ENCODE measurements at places on chromosomes 7 and 10. TPM values are rescaled to one million over a fixed set of nuclear protein-coding genes. Genes with fewer than 3 reads are reported as not detected.

DNA sequence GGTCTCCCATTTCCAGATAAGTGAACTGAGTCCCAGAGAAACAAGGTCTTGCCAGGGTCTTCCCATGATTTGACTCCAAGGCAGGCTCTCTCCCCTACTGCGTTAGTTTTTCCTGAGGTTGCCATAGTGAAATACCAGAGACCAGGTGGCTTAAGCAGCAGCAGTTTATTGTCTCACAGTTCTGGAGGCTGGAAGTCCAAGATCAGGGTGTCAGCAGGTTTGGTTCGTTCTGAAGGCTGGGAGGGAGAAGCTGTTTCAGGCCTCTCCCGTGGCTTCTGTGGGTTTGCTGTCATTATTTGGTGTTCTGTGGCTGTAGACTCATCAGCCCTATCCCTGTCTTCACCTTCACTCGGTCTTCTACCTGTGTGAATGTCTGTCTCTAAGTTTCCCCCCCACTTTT is 129.9 kb downstream of the GRK5 start:
- H3K27me3 ChIP-seq, result no peaks in the 10 kb centered on the region
- H3K27ac ChIP-seq, result peak overlapping the region; percentile 73
- no peak overlapping the region for H3K4me3 ChIP-seq
- DNase-seq, result no peak
- H3K4me1 ChIP-seq, result peaks cover 41% of the 10 kb centered on the region

- no peaks in the 10 kb centered on the region for H3K36me3 ChIP-seq
- no peak for DNase-seq
- H3K4me3 ChIP-seq, result no peak overlapping the region
- H3K27me3 ChIP-seq, result no peaks in the 10 kb centered on the region
- H3K4me1 ChIP-seq, result peaks cover 3% of the 10 kb centered on the region
- H3K27ac ChIP-seq, result no peak overlapping the region
Measured at GRCh38 chr7:43302773-43303460, 190.5 kb downstream of the HECW1 start.

GRCh38 chr7:36390199-36391090 is 783 bp downstream of the ANLN start:
- peak; percentile 86 for DNase-seq
- no peaks in the 10 kb centered on the region for H3K27me3 ChIP-seq
- peaks cover 13% of the 10 kb centered on the region for H3K4me1 ChIP-seq
- H3K4me3 ChIP-seq, result peak overlapping the region; percentile 96

DNA sequence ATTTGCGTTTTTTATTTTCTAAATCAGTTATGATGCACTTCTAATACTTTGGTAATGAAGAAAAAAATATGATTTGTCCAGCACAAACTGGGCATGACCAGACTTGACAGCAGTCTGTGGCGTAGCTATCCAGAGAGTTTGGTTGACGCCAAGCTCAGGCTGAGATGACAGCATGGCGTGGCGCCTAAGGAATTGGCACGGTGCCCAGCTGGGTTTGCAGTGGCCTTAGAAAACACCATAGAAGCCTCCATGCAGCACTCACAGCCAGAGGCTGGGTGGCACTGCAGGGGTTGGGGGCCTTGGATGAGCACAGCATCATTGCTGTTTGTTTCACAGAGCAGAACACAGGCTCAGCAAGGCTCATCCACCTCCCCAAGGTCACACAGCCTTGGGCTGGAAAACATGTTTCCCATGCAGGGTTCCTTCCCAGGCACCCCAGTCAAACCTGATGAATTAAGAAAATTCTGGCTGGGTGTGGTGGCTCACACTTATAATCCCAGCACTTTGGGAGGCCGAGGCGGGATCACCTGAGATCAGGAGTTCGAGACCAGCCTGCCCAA is 88.9 kb downstream of the GTF2IRD1 start:
- no peaks in the 10 kb centered on the region for H3K27me3 ChIP-seq
- H3K36me3 ChIP-seq, result peaks cover 3% of the 10 kb centered on the region

- no peak for DNase-seq
- H3K27me3 ChIP-seq, result no peaks in the 10 kb centered on the region
Measured at GRCh38 chr7:96055717-96056116, 266.2 kb downstream of the SLC25A13 start.

DNA sequence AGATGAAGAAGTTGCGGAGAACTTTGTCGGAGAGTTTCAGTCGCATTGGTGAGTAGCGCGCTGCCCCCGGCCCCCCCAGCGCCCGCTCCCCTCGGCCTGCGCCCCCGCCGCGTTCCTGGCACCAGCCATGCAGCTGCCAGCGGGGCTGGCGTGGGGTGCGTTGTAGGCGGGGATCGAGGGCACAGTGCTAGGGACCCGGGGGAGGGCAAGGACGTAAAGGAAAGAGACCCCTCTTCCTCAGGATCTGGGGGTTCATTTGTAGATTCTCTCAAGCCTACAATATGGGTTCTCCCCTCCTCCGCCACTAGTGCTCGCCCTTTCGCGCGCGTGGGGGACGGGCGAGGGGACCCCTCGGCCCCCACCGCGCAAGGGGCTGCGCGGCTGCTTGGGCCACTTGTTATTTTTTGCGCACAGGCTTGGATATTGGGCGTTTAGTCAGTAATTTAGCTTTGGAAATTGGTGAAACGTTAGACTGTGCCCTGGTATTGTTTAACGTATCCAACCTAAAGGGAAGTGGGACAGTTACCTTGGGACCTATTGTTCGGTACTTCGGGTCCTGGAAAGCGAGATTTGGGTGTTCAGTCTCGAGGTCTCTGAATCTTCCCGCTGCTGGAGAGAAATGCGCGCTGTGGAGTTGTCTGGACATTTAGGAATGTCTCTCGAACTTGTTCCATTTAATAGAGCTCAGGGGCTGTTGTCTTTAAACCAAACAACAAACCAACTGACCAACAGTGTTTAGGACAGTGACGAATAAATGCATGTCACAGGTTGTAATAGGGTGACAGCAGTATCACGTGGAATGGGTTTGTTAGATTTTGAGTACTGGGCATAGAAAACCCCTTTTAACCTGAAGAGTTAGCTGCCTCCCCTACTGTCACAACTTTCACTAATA is 796 bp downstream of the CDK14 start:
- DNase-seq, result peak; percentile 66
- no peaks in the 10 kb centered on the region for H3K27me3 ChIP-seq
- peaks cover 10% of the 10 kb centered on the region for H3K4me1 ChIP-seq
- H3K4me3 ChIP-seq, result peak overlapping the region; percentile 91
- H3K27ac ChIP-seq, result peak overlapping the region; percentile 88

- H3K4me3 ChIP-seq, result peak overlapping the region; percentile 68
- DNase-seq, result peak; percentile 44
- H3K36me3 ChIP-seq, result no peaks in the 10 kb centered on the region
- H3K4me1 ChIP-seq, result no peaks in the 10 kb centered on the region
- H3K27ac ChIP-seq, result no peak overlapping the region
Measured at GRCh38 chr7:108454674-108455550, 1.3 kb downstream of the NRCAM start.

DNA sequence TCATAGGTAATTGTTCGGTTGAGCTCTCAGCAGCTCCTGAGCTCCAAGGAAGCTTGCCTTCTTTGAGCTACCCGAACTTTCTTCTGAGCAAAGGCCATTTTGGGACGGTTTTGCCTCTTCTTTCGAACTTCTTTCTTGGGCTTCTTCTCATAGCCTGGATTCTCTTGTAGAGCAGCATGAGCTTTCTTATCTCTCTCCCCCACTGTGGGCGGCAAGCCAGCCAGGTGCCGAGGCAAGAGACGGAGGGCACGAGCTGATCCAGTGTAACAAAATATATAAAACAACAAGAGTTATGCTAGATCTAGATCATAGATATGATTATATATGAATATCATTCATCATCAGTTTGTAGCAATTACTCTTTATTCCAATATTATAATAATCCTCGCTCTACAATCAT is 16.5 kb upstream of the KNDC1 start:
- H3K27me3 ChIP-seq, result no peaks in the 10 kb centered on the region
- H3K27ac ChIP-seq, result no peak overlapping the region
- H3K4me1 ChIP-seq, result no peaks in the 10 kb centered on the region
- H3K4me3 ChIP-seq, result no peak overlapping the region
- no peaks in the 10 kb centered on the region for H3K36me3 ChIP-seq

DNA sequence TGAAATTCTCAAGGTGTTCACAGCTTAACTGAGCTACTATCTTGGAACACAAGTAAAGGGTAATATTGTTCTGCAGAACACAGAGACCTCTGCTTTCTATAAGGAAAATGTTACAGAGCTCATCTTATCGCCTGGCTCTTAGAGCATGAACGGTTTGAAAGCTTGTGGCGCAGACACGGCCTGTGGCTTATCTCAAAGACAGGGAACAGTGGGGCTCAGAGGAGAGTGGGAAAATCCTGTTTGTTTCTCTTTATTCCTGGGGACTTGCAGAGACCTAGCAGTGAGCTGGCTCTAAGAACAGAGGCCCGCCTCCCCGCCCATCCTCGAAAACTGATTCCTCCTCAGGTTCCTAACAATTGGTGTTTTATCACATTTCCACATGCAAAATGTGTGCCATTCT is 131.7 kb downstream of the EMX2 start:
- H3K4me1 ChIP-seq, result no peaks in the 10 kb centered on the region
- H3K27me3 ChIP-seq, result no peaks in the 10 kb centered on the region
- no peaks in the 10 kb centered on the region for H3K36me3 ChIP-seq
- H3K27ac ChIP-seq, result no peak overlapping the region
- no peak for DNase-seq

GRCh38 chr7:123748171-123748733 is 551 bp downstream of the WASL start:
- DNase-seq, result peak; percentile 38
- peak overlapping the region; percentile 85 for H3K27ac ChIP-seq
- H3K36me3 ChIP-seq, result no peaks in the 10 kb centered on the region
- peak overlapping the region; percentile 90 for H3K4me3 ChIP-seq
- H3K27me3 ChIP-seq, result no peaks in the 10 kb centered on the region

DNA sequence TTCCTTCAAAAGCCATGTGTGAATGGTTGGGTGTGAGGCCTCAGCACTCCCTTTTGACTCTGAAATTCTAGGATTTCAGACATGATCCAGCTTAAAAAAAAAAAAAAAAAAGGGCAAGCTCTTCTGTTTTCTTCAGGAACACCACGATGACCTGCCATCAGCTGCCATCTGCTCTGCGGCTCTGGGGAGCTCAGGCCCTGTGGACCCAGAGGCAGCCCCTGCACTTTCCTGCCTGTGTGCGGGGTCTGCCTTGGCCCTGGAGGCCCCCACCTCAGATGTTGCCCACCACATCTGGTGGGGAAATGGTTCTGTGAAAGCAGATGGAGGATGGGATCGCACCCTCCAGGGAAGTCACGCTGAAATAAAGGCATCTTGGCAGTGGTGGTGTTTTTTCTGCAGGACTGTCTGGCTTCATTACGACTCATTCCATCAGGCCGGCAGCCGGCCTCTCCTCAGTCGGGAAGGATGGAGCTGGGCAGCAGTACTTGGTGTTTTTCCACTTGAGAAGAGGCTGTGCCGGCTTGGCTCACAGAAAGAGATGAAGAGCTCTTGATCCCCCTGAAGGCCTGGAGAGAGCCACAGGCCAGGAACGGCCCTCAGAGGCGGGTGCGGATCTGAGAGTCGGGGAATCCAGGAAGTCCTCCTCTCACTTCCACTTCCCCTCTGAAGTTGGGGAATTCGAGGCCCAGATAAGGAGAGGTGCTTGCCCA is 66.1 kb upstream of the AQP1 start:
- H3K4me1 ChIP-seq, result peaks cover 2% of the 10 kb centered on the region
- H3K27me3 ChIP-seq, result no peaks in the 10 kb centered on the region
- peaks cover 3% of the 10 kb centered on the region for H3K36me3 ChIP-seq
- no peak overlapping the region for H3K27ac ChIP-seq
- H3K4me3 ChIP-seq, result no peak overlapping the region
- peak; percentile 57 for DNase-seq

DNA sequence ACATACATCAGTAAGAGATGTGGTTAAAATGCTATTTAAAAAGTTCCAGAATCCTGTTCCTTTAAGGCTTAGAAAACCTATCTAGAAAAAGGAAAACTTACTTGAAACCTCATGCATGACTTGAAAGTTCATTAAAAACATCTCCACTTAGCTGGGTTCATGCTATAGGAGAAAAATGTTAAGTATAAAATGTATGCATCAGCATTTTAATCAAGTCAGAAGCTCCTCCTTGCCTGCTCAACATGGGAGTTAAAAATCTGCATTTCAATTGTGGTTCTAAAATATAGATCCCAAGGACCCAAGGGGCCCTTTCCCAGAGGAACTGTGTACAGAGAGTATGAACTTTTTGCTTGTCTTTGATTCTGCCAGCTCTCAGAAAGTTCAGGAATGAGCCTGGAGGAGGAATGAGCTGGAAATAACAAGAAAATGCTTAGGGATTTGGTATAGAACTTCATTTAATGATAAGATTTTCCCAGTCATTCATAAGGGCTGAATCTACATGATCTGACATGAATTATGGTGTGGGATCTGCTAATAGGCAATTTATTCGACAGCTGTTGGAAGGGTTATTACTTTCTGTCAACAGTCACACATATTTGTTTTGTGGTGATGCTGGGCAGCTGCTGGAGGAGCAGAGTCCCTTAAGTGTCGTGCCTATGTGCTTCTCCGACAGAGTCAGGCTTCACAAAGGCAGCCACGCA is 85.6 kb upstream of the MTPN start:
- H3K27me3 ChIP-seq, result no peaks in the 10 kb centered on the region
- no peak overlapping the region for H3K27ac ChIP-seq
- no peaks in the 10 kb centered on the region for H3K4me1 ChIP-seq
- H3K36me3 ChIP-seq, result no peaks in the 10 kb centered on the region

DNA sequence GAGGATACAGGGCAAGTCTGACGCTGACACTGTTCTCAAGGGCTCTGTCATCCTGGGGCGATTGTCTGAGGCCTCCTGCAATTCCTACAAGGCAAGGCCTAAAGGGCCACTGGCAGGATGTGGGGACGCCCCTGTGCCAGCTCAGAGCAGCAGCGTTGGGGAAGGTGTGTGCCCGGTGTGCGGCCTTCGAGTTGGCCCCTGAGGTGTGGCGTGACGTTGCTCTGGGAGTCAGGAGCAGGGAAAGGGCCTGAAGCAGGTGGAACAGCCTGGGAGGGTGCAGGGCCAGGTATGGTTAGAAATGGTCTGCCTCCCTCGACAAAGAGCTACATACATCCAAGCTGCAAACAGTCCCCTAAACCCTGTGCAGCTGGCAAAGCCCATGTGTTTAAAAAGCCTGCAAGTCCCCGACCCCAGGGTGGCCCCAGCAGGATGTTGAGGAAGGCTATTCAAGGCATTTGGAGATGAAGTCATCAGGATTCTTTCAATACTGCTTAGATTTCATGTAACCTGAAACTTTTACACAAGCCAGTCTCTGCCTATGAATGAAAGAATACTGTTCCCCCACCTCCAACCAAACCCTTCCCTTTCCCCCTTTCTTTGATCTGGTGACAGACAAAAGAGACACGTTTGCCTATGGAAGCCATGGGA is 142.5 kb upstream of the TNS3 start:
- no peaks in the 10 kb centered on the region for H3K27me3 ChIP-seq
- H3K27ac ChIP-seq, result peak overlapping the region; percentile 24
- peak; percentile 93 for DNase-seq
- H3K4me1 ChIP-seq, result peaks cover 12% of the 10 kb centered on the region
- no peak overlapping the region for H3K4me3 ChIP-seq
- H3K36me3 ChIP-seq, result no peaks in the 10 kb centered on the region

GRCh38 chr10:29120216-29120615 is 168.7 kb upstream of the LYZL1 start:
- DNase-seq, result peak; percentile 85
- no peak overlapping the region for H3K4me3 ChIP-seq
- H3K4me1 ChIP-seq, result peaks cover 3% of the 10 kb centered on the region
- H3K27ac ChIP-seq, result no peak overlapping the region
- H3K27me3 ChIP-seq, result no peaks in the 10 kb centered on the region
- no peaks in the 10 kb centered on the region for H3K36me3 ChIP-seq

GRCh38 chr10:128137877-128138276 is 11.7 kb upstream of the MKI67 start:
- no peaks in the 10 kb centered on the region for H3K4me1 ChIP-seq
- no peaks in the 10 kb centered on the region for H3K36me3 ChIP-seq
- H3K27ac ChIP-seq, result no peak overlapping the region
- H3K27me3 ChIP-seq, result no peaks in the 10 kb centered on the region
- peak; percentile 36 for DNase-seq

The ZNF425 gene
- total RNA-seq, result 4.6 TPM

The PAOX gene
- 9.2 TPM for total RNA-seq

The ELN gene
- total RNA-seq, result 2.1 TPM

The HOXA3 gene
- total RNA-seq, result 1.5 TPM

The BAMBI gene
- total RNA-seq, result 4.6 TPM

The PDK4 gene
- total RNA-seq, result 3.1 TPM

The ADRA2A gene
- total RNA-seq, result under 0.01 TPM

Measured in fibroblast of lung (primary cell).